Dorsolateral prefrontal cortex (tissue), 122 donors: ENCODE measurements at places on chromosomes 6 and 20. TPM values are rescaled to one million over a fixed set of nuclear protein-coding genes. Genes with fewer than 3 reads are reported as not detected.

- no peak for DNase-seq
These were observed 811.5 kb upstream of the CITED2 start for GRCh38 chr6:140185991-140186390.

- no peak for DNase-seq
These were observed 46.4 kb downstream of the CLVS2 start for GRCh38 chr6:123042401-123042800.

GRCh38 chr6:169955731-169956437 lies 204.5 kb downstream of the ERMARD start:
- DNase-seq: no peak

DNA sequence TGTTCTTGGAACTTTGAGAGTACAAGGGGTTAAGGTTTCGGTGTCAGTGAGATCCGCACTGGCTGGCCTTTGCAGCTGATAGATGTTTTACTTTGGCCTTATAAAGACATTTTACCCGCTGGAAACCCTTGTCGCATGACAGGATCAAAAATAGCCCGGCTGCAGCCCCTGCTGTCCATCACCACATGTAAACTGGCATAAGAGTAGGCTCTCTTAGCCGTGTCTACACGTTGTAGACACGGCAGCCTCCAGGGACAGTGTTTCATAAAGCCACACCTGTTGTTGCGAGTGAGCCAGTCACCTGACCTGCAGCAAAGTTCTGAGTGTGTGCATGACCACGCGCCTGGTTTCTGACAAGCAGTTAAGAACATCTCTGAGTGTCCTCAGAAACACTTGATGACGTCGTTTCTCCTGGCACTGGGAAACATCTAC lies 8.5 kb downstream of the RBM24 start:
- no peak for DNase-seq

DNA sequence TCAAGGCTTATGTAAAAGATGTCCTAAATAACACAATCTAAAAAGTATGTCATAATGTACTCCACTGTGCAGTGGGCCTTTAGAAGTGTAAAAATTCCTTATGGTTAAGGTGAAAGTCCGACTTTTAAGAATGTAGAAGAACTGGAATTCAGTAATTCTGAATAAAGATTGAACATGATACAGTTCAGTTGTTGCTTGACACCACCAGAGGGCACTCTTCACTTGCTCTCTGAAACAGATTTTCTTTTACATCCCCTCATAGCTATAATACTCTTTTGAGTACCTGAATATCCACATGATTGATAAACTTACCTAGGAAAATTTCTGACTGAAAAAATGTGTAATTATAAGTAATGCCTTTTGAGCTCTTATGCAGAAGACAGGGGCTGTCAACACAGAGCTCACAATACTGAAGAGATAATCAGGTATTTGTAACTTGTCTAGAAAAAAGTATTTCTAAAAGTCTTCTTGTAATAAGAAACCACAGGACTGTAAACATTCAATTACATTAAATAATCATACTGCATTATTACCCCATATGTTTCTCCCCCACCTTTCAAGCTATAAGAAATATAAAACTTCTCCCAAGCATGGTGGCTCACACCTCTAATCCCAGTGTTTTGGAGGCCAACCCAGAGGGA lies 92.1 kb downstream of the POPDC3 start:
- no peak for DNase-seq

DNA sequence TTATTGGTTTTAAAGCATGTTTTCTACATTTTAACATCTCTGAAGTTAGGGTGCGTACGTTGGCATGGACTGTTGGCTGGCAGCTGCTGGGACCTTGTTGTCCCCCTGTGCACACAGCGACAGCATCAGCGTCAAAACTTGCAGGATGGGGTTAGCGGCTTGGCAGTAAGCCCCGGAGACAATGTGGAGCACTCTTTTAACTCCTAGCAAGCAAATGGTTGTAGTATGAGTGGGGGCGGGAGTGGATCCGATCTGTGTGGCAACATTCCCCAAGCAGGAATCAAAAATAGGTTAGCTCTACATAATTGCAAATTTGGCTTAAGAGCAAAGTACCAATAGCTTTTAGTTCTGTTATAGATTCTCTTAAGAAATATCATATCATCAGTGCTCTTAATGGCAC lies 70.1 kb downstream of the NRN1 start:
- peak; percentile 10 for DNase-seq

DNA sequence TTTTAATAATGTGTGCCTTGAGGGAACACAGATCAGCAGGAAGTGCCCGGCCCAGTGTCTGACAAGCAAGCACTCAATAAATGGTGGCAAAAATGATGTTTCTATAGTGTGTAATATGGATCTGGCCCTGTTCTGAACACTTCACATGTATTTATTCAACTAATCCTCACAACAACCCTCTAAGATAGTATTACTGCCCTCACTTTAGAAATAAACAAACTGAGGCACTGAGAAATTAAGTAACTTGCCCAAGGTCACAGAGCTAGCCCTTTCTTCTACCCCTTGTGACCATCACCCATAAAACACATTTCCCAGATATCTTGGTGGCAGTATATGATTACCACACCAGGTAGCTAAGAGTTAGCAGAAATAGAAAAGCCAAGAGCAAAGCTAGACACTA lies 12.8 kb upstream of the MTFR2 start:
- no peak for DNase-seq

- no peak for DNase-seq
These were observed 7.5 kb upstream of the CCDC28A start for GRCh38 chr6:138765896-138766655.

DNA sequence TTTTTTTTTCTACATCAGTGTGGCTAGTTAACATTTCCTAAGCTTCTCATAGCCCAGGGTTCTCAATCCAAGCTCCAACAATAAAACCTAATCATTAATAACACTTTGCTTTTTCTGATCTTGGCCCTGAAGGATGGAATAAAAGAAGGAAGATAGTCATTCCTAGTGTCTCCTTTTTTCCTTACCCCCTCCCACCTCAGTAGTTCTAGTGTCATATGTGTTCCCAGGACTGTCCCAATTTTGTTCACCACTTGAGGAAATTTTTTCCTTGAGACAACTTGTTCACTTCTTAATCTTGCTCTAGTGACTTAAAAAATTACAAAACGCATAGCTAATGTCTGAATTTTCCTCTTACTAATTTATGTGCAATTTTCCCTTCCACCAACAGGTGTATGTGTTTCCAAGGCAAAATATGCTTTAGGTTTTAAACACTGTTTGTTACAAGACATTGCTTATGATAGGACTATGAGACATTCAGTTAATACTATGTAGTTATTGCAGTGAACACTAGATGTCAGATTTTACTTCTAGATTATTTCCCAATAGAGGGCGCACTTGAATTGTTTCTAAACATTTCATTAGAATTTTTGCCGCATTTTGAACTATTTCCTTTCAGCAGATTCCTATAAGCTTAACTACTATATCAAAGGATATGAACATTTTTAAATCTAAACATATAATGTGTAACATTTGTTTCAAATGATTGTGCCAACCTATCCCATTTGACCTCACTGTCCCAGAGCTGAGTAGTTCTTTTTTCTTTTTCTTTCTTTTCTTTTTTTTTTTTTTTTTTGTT lies 18.5 kb upstream of the C6orf141 start:
- DNase-seq: no peak

DNA sequence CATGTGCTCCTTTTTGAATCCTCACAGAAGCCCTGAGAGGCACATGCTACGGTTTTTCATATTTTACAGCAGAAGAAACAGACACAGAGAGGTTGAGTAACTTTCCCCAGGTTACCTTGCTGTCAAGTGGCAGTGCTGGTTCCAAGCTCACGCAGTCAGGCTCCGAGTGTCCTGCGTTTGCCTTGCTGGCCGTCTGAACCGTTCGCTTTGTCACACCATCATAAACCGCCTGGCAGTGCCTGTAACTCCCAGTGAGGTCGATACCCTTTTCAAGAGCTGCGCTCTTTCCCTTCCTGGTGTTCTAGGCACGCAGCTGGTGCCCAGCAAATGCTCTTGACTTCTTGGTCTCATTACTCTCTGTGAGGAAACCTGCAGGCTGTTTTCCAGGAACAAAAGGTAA lies 31.3 kb upstream of the KCNG1 start:
- no peak for DNase-seq

- DNase-seq: peak; percentile 75
These were observed 19.4 kb upstream of the TUBB2A start for GRCh38 chr6:3176562-3177355.

DNA sequence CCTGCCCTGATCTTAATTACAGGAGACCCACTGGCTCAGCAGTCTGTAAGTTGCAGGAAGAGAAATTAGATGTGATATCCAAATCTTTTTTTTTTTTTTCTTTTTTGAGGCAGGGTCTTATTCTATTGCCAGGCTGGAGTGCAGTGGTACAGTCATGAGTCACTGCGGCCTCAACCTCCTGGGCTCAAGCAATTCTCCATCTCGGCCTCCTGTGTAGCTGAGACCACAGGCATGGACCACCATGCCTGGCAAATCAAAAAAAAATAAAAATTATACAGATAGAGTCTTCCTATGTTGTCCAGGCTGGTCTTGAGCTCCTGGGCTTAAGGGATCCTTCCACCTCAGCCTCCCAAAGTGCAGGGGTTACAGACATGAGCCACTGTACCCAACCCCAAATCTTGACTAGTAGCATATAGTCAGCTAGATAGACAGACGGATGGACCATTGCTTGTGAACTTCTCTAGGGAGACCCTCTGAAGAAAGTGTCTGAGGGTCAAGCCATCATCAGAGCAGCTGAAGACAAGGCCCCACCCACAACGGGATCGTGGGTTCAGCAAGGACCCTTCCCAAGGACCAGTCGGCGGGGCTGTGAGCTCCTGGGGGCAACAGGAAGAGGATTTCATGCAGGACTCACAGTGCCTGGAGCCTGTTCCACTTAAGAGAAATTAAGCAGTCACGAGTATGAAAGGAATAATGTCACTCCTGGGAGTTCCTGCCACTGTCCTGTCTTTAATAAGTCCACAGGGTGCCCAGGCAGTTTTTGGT lies 222.7 kb downstream of the ANKRD60 start:
- DNase-seq: no peak

GRCh38 chr20:4444404-4444803 lies 277.3 kb upstream of the PRND start:
- DNase-seq: no peak

DNA sequence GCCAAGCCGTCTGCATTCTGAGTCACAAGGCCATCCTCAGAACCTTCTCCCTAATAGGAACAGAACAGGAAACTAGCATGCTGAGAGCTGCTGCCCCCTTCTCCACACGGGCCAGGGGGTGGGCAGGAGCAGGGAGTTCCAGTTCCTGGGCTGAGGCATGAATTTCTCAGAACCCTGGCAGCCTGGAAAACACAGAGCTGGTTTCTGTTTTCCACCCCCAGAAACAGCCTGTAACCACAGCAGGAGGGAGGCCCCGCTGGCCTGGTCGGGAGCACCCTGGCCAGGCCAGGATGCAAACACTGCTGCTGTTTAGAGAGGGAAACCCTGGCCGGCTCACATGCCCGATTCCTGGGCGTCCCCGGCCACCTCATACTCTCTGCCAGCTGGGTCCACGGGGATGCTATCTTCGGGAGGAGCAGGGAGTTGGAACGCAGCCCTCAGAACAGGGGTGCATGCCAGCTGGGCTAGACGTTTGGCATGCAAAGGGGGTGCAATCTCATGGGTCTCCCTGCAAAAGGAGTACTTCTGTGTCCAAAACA lies 130.1 kb downstream of the NFATC2 start:
- DNase-seq: no peak

- peak; percentile 88 for DNase-seq
These were observed 53.9 kb downstream of the OTOR start for GRCh38 chr20:16801919-16802651.

DNA sequence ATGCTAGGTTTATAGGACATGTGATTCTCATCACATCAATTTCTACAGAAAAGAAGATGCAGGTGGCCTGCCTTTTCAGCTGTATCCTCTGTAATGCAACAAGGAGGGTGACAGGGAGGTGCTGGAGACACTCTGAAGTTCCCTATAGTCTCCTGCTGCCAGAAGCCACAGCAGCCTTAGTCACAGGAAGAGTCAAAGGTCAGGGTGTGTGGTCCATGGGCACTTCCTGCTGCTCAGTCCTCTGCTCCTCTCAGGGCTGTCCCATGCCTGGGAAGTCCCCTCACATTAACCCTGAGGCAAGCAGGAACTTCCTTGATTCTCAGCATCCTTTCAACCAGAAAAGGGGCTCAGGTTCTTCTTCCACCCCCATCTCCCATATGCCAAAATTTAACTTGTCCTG lies 144.8 kb upstream of the FOXA2 start:
- no peak for DNase-seq

DNA sequence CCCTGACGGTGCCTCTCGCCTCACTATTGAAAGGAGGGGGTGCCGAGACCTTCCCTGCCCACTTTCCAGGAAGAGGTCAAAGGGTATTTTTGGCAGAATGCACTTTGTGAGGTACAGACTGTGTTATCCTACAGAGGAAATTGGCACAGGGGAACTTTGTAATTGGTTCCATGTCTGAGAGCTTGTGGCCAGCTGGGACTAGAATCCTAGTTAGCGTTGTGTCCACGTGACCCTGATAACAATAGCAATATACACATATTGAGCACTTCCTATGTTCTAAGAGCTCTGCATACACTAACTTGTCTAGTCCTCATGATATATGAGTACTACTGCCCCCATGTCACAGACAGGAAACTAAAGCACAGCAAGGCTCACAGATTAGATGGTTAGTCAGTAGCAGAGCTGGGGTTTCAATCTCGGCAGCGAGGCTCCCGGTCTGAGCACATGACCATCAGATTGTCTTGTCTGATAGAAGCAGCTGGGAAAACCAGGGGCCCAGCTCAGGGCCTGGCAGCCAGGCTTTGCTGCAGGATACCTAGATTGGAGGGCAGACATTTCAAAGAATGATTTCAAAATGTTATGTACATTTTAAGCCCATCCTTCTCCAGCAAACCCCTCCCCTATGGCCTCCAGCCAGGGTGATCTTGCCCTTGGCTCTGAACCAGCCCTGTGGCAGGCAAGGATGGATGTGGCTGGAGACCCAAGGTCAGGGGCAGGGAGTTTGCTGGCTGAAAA lies 1.4 kb downstream of the MAPK13 start:
- peak; percentile 62 for DNase-seq

DNA sequence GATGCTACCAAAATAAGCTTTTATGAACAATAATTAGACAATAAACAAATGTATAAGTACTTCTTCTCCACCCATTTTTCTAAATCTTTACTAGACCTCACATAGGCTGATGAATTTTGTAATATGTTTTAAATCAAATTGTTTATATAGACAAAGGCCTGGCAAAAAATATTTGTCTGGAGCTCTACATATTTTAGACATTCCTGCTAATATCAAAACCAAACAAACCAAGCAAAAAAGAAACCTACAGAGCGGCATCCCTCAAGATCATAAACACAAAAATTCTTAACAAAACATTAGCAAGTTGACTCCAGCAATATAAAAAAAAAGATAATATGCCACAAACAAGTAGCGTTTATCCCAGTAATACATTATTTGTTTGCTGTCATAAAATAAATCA lies 87.2 kb downstream of the ADAT2 start:
- DNase-seq: no peak

The GPLD1 gene
- total RNA-seq: 13.9 TPM

The LBP gene
- not detected for total RNA-seq

The NECAB3 gene
- 73.7 TPM for total RNA-seq

The NPBWR2 gene
- 1.9 TPM for total RNA-seq

The KIF25 gene
- 2.4 TPM for total RNA-seq

The BPIFA2 gene
- not detected for total RNA-seq

The DEFB125 gene
- not detected for total RNA-seq

The GJA1 gene
- total RNA-seq: 243 TPM

The HLA-G gene
- not detected for total RNA-seq
